COR-L47 (cell line): ENCODE measurements at places on chromosomes 4 and X.
A peak's percentile ranks its signal among the peaks of the same experiment; 100 is the strongest.

DNA sequence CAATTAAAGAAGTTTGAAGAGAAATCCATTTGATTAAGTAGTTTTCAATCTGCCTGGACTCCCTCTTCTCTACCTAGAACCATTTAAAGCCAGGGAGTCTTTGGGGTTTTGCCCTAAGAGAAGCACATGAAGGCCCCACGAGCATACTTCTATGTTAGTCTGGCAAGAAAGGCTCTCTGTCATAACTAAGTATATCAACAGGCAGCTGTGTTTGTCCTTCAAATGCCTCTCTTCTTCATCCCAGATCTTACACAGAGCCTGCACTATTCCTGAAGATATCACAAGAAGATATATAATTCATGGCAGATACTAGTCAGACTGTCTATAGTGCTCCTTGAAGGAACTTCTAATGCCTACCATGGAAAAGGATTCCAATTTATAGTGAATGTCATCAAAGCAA is 206.2 kb downstream of the PRDM5 start:
- DNase-seq, result no peak

DNA sequence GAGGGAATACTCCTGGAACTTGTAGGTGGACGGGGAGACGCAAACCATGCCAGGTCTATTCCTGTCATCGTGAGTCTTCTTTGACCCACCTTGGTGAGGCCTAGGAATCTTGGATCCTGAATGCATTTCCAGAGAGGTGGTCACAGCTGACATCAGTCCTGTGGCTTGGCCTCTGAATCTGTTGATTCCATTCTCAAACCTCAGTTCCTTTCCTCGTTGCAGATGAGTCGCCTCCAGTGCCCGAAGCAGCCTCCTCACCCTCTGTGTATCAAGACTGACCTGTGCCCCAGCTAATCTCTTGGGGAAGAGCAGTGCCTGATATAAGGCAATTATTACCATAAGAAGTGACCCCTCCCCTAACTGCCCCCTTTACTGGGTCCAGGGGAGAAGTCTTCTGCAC is 118.1 kb downstream of the SMIM20 start:
- no peak for DNase-seq

DNA sequence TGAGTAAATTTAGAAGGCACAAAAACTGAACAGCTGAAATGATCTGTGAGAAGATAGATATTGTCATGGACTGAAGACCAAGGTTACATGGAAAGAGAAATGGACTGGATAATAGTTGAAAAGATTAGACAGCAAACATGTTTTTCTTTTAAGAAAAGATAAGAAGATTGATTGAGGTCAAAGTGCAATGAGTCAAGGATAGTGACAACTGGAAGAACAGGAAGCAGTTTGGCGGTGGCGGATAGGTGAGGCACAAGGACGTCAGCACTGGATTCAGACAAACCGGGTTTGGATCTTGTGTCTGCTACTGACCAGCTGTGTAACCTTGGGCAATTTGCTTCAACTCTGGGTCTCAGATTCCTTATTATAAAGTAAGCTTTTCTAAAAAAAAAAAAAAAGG is 2.0 kb upstream of the HPGD start:
- DNase-seq, result no peak

DNA sequence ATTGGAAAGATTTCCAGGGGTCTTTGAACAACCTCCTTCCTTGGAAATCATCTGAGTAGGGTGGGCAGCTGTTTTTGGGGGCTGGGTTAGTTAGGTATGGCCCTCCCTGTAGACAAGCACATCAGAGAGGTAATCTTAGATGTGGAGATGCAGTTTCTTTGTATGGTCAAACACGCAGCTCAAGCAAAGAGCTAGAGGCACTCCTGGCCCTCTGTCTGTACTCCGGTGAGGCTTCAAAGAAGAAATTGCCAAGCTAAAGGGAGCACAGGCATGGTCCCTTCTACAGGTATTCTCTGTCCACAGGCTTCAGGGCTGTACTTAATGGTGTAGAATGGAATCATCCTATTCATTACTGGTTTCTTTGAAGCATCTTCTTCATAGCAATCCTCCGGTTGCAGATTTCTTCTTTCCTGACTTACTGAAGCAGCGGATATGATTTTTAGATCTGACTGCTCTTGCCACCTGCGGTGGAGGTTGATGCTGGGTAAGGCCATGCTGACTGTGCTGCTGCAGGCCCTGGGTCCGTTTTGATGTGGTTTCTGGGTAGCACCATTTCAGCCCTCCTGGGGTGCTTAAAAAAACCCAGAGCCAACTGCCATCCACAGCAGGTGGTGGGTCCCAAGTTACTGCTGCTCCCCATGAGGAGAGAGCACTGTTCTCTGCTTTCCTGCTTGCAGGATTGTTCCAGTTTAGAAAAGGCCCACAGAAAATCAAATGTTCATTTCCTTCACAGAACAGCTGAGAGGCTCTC is 318.9 kb upstream of the GATB start:
- no peak for DNase-seq

- no peak for DNase-seq
Observed at GRCh38 chrX:10095698-10096432, 60.9 kb upstream of the CLCN4 start.

DNA sequence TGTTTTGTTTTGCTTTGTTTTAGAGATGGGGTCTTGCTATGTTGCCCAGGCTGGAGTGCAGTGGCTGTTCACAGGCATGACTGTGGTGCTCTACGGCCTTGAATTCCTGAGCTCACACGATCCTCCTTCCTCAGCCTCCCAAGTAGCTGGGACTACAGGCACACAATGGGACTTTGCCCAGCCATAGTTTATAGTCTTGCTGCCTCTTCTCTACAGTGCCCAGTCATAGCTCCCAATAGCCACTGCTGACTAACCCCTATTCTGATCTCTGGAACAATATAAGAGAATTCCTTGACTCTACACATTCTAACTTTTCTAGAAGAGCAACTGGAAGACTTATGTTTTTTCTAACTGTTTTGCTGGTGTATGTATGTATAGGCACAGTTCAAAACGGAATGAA is 319.2 kb downstream of the PCDH7 start:
- no peak for DNase-seq

- peak; percentile 1 for DNase-seq
Observed at GRCh38 chr4:89586864-89587263, 250.1 kb downstream of the SNCA start.

- DNase-seq, result no peak
Observed at GRCh38 chr4:54575919-54576318, 81.8 kb upstream of the KIT start.

GRCh38 chr4:48636911-48637310 is 143.2 kb downstream of the FRYL start:
- DNase-seq, result no peak

GRCh38 chr4:6910340-6910959 is 824 bp downstream of the TBC1D14 start:
- DNase-seq, result no peak

DNA sequence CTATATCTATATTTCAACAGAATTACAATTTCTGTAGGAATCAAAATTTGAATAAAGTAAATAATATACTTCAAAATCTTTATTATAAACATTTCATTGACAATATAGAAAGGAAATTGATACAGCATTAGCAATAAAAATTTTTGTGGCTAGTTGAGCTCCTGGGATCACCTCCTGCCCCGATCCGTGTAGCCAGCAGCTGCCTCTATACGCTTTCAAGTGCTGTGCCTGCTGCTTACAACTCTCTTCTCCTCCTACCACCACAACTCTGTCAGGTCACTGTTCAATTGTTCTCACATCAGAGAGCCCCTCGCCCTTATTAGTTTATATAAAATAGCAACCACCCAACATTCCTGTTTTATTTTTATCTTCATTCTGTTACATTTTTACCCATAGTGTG is 27.6 kb downstream of the INPP4B start:
- no peak for DNase-seq

- peak; percentile 35 for DNase-seq
Observed at GRCh38 chr4:6548201-6548881, 26.6 kb upstream of the MAN2B2 start.

DNA sequence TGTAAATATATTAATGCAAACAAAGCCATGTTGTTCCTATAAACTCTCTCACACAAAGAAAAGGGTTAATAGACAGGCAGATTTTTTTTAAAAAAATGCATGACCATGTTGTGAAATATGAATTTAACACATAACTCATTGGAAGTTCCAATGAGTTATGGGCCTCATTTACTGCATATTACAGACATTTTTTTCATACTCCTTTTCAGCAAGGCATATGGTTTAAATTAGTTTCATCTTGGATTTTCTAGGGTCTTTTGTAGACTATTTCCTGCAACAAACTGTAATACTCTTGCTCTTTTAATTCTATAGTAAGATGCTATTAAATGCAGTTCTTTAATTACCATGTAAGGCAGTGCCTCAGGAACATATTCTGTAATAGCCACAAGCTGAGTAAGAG is 323.1 kb downstream of the GBA3 start:
- no peak for DNase-seq

DNA sequence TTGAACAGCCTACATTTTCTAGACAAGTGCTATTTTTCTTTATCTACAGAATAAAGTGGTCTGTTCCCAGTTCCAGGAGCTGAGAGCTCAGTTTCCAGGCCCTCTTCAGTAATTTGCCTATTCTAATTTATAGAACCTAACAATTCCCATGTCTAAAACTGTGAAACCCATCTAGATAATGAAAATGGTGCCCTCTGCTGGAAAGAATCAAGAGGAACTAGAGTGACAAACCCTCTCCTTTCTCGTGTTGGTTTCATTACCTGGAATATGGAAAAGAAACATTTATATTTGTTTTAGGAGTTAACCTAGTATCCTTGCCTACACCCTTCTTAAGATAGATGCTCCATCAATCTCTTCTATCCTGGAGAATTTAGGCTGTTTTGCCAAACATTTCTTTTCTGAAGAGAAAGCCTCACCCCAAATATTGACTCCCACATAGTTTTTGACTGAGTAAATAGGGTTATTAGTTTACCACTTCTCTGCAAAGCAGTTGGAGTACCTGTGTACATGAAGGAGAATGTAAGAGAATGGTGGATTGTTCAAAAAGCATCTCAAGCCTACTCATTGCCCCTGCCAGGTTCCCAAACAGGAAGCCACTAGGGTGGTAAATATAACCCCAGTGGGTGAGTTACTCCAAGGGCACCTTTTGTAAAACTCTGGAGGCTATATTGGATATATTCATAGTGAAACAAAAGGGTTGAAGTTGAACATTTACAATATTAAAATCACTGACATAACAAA is 121.6 kb downstream of the RASL11B start:
- peak; percentile 72 for DNase-seq

- no peak for DNase-seq
Observed at GRCh38 chr4:5280828-5281227, 229.5 kb downstream of the STK32B start.

- no peak for DNase-seq
Observed at GRCh38 chrX:120839491-120839890, 36.2 kb downstream of the CT47B1 start.

- DNase-seq, result no peak
Observed at GRCh38 chr4:139521754-139522401, 34.1 kb downstream of the SETD7 start.

GRCh38 chrX:151228935-151229334 is 52.6 kb downstream of the GPR50 start:
- DNase-seq, result no peak

GRCh38 chr4:139725236-139725635 is 59.6 kb downstream of the MGST2 start:
- no peak for DNase-seq

- DNase-seq, result no peak
Observed at GRCh38 chr4:168451744-168452390, 28.4 kb downstream of the DDX60L start.

DNA sequence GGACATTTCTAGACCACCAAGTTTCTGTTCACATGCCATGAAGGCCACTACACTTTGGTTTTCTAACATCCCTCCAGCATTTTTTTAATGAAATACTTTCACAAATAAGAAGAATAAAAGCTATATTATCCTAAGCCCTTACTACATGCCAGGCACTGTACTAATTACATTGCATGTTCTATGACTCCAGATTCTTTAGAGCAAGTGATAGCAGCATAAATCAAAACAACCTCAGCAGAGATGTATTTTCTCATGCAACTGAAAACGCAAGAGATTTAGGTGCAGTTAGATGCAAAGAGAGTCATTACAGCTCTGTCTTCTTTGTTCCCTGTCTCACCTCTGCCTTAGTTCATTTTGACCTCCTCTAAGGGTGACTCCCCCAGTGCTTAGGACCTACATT is 230.0 kb downstream of the LDB2 start:
- DNase-seq, result no peak
